ENCODE measurements at places on chromosomes 3 and 15. TPM values are rescaled to one million over a fixed set of nuclear protein-coding genes. Genes with fewer than 3 reads are reported as not detected.

The ATP13A5 gene
- total RNA-seq = not detected

The ZNF660 gene
- total RNA-seq = 0.89 TPM

DNA sequence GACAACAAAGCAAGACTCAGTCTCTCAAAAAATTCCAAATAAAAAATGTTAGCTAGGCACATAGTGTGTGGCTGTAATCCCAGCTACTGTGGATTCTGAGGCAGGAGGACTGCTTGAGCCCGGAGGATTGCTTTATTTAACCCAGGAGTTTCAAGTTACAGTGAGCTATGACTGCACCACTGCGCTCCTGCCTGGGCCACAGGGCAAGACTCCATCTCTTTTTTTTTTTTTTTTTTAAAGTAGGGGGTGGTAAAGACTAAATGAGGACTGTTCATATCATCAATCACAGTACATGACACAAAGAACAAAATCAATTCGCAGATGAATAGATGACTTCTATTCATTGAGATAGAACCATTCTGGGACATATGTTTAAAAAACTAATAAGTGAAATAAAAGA lies 48.1 kb downstream of the ACAP2 start:
- H3K27me3 ChIP-seq = no peaks in the 10 kb centered on the region
- H3K36me3 ChIP-seq = no peaks in the 10 kb centered on the region
- H3K4me3 ChIP-seq = no peak overlapping the region
- H3K4me1 ChIP-seq = peaks cover 35% of the 10 kb centered on the region
- no peak for DNase-seq

The CCR8 gene
- 0.77 TPM for total RNA-seq

- DNase-seq = no peak
- H3K4me1 ChIP-seq = no peaks in the 10 kb centered on the region
- H3K27me3 ChIP-seq = no peaks in the 10 kb centered on the region
- no peak overlapping the region for H3K27ac ChIP-seq
- no peaks in the 10 kb centered on the region for H3K36me3 ChIP-seq
These were observed 296.6 kb upstream of the MME start for GRCh38 chr3:154783521-154783931.
